Stimulated activated CD4-positive, alpha-beta T cell treated with anti-CD3 and anti-CD28 coated beads, TNF-alpha, amount 100 ng/mL, for 24 hours (primary cell): ENCODE measurements at places on chromosomes 6 and 20.

DNA sequence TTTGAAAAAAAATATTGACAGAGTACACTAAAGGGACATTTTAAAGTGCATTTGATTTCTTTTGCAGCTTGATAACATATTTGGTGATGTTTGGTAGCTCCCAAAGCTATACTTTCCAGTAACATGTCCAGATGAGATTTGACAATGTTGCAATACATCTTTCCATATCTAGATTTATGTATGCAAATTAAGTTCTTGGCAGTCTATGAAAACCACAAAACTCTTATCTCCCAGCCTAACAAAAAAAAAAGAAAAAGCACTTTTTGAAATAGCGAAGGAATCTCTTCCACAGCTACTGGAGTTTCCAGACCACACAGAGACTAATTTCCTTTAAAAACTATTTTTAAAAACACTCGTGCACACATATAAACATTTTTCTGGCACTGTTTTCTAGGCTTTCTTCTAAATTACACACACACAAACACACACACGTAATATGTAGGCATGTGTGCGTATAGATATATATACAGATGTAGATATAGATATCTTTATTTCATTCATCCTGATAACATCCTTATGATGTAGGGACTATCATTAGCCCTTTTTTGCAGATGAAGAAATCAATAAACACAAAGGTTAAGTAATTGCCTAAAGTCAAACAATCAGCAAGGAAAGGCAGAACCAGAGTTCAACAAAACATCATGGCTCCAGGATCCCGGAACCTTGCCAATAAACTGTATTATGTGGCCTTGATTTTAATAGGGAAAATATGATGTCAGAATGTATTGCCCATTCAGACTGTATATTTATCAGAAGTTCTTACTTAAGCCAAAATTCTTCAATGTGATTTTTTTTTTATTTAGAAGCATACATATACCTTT, 93.3 kb downstream of the ADGRB3 start:
- no peak for DNase-seq

GRCh38 chr6:55174211-55175026, at the start of gene HCRTR2:
HCRTR2 (plus strand) TSS chr6:55174515; CDS start chr6:55174588, 73 bp downstream.
- DNase-seq = no peak

DNA sequence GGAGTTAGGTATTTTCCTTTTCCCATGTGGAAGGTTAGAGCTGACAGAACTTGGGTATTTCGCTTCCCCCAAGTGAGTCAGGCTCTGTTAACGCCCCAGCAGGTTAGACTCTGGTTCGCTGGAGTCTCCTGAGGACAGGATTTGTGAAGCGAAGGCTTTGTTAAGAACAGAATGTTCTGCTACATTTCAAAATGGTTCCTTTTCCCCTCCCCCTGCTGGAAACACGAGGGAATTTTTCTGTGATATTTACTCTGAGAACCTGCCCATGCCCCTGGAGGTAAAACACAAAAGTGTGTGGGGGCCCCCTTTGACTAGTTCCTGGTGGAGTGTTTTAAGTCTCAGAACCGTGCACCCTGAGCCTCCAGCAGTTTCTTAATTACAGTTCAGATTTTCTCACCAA, 731.4 kb upstream of the CITED2 start:
- DNase-seq = no peak

GRCh38 chr6:142300758-142301650, 803 bp upstream of the ADGRG6 start:
- DNase-seq = no peak

- no peak for DNase-seq
Measured at GRCh38 chr6:40723967-40724366, 136.8 kb upstream of the LRFN2 start.

GRCh38 chr6:151675746-151676459, 131.6 kb upstream of the ESR1 start:
- DNase-seq = peak; percentile 43

DNA sequence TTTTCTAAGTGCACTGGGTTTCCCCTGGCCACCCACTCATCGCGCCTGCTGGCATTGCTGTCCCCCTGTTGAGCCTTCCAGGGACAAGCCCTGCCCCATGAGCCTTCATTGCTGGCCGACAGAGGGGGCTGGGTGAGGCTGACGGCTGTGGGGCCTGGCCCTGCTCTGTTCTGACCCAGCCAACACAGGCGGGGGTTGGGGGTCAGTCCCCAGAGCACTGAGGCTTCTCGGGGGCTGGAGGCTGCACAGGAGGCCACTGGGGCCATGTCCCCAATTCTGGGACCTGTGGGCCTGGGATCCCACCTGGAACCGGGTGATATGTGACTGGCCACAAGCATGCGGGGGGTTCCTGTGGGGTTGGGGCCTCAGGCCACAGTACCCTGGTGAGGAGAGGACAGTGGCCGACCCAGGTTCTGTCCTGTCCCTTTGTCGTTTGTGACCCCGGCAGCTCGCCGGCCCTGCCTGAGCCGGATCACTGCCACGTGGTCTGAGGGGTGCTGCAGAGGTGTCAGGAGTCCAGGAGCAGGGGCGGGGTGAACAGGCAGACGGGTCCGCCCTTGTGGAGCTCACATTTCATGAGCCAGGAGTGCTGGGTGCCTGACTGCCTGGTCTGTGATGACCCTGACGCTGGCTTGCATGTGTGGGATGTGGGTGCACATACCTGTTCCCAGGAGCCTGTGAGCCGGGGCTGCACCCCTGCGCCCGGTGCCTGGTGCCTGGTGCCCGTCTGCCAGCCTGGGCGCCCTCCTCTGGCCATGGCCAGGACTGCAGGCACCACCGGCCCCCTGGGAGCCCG, 2.1 kb upstream of the COL20A1 start:
- DNase-seq = peak; percentile 26

GRCh38 chr6:107180099-107180498, 64.8 kb upstream of the BEND3 start:
- no peak for DNase-seq

DNA sequence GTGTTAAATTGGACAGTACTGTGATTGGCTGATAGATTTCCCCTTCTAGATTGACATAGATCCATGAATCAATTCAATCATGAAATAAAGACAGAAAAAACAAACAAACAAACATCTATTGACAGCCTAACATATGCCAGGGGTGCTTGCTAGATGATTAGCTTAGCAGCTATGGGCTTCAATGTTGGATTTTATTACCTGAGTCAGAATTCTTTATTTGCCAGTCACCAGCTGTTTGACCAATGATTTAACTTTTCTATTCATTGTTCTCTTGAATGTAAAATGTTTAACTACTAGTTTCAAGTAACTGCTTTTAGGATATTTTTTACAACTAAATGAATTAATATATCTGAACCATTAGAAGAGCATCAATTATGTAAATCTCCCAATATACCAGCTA, 901.3 kb upstream of the CITED2 start:
- DNase-seq = no peak

GRCh38 chr20:481167-481566, 18.8 kb upstream of the TBC1D20 start:
- no peak for DNase-seq

DNA sequence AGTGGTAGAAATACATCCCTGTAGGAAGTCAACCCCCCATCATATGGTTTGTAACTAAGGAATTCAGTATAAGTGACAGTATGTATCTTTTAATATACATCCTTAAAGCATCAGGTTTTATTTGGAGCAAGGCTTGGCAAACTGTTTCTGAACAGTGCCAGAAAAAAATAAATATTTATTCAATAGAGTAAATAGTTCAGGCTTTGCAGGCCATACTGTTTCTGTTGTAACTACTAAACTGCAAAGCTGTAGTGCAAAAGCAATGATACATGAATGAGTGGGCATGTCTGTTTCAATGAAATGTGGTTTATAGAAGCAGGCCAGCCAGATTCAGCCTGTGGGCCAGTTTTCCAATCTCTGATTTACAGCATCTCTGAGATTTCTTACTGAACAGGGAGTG, 977 bp downstream of the MEI4 start:
- no peak for DNase-seq
